Stimulated activated CD8-positive, alpha-beta memory T cell treated with anti-CD3 and anti-CD28 coated beads, Interleukin-2, amount 100 ng/mL, for 1 hour (primary cell): ENCODE measurements at places on chromosomes 16 and 17.

DNA sequence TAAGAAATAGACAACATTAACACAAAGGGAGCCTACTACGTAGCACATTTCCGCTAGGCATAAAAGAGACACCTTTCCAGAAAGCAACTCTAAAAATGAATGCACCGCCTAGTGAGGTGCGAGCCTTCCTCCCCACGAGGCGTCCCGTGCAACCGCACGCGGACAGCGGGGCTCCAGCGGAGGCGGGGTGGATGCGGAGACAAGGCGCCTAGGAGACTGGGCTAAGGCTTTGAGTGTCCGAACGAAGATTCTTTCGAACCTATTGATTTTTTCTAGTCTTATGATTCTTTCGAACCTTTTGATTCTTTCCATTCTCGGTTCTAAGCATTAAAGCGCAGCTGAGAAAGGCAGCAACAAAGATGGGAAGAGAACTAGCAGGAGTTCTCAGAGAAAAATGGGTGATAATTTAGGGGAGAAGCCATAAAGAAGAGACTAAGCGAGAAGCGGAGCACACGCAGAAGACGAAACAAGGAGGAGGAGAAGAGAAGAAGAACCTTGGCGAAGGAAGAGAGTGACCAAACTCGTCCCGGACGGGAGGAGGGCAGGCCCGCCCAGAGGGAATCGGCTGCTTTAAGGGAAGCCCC lies 394 bp upstream of the CPD start:
- DNase-seq: no peak

- DNase-seq: no peak
Measured at GRCh38 chr17:27669850-27670249, 38.9 kb downstream of the LGALS9 start.

GRCh38 chr17:77734371-77735080 lies 224.0 kb upstream of the TNRC6C start:
- DNase-seq: no peak

GRCh38 chr16:15032547-15033308 lies 23.1 kb downstream of the NTAN1 start:
- no peak for DNase-seq

DNA sequence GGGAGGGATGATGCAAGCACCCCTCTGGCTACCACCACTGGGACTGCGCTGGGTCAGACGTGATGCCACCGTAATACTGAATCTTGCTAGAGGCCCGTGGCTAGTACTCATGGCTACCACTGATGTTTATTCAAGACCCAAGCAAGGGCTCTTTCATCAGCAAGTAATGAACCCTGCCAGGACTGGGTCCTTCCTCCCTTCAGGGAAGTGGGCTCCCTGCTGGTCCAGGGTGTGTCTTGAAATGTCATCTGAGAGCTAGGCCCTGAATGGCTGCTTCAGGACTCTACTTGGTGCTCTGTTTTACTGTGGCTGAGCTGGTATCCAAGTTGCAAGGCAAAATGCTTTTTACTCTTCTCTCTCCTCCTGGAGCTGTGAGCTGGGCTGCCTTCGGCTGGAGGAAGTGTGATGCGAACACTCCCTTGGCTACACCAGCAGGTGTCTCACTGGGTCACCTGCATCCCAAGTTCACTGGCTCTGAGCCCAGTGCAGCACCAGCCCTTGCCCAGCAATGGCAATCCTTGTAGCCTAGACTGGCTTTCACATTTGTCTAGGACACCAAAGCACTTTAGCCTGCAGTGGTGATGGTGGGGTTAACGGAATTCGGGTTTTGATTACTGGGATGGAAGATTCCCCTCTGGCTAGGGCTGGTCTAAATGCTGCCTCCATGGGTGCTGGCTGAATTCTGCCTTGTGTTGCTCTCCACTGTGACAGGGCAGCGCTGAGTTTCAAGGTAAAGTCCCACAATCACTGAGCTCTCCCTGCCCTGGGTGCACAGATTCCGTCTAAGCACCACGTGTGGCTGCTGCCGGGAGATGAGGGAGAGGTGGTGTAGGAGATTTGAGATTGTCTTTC lies 98.6 kb downstream of the USP22 start:
- no peak for DNase-seq

DNA sequence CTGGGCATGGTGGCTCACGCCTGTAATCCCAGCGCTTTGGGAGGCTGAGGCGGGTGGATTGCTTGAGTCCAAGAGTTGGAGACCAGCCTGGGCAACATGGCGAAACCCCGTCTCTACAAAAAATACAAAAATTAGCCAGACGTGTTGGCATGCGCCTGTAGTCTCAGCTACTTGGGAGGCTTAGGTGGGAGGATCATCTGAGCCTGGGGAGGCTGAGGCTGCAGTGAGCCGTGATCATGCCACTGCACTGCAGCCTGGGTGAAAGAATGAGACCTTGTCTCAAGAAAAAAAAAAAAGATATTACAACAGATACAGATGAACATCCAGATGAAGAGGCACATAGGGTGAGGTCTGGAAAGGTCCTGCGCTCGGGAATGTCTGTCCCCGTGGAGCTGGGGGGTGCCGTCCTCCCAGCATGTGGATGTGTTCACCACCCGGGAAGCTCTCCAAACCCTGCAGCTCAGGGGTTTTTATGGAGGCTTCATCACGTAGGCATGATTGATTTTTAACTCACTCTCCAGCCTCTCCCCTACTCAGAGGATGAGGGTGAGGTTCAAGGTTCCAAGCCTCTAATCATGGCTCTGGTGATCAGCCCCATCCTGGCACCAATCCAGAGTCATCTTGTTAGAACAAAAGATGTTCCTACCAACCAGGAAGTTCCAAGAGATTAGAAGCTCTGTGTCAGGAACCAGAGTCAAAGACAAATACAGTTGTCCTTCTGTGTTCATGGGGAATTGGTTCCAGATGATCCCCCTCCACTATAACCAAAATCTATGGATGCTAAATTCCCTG lies 85.0 kb upstream of the DNAJA2 start:
- DNase-seq: no peak

- DNase-seq: no peak
Measured at GRCh38 chr16:60755907-60756306, 1280.3 kb downstream of the CDH8 start.

DNA sequence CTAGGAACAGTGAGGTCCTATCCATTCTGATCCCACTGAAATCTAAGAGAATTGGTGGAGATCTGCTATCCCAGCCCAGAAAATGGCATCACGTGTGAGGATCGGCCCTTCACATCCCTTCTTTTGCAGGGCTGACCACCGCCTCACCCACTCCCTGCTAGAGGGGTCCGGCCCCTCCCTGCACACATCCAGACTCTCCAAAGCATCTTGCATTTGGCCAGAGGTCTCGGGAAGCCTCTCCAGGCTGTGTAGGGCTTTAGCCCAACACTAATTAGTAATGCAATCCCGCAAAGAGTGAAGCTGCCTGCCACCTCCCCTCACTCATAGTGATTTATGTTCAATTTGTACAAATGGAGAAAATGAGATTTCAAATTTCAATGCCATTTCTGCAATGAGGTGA lies 434.4 kb upstream of the ZFHX3 start:
- DNase-seq: no peak

DNA sequence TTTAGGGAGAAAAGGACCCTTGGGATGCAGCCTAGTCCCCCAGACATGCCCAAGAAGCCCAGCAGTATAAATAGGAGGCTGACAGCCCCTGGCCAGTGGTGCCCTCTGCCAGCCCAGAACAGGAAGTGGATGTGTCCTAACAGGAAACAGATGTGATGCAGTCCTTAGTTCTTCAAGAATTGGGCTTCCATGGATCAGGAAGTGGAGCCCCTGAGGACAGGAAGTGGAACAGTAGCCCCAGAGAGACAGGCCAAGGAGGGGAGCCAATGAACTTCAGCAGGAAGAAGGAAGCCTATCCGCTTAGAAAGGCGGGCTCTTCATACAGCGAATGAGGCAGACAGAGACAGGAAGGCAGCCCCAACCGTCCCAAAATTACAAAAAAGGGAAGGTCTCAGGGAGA lies 7.2 kb downstream of the CTF1 start:
- no peak for DNase-seq
